ENCODE measurements at places on chromosomes 2 and 18.

- DNase-seq, result no peak
Observed at GRCh38 chr2:216302981-216303676, 69.2 kb downstream of the MARCHF4 start.

GRCh38 chr2:12619975-12620374 lies 96.8 kb upstream of the TRIB2 start:
- no peak for DNase-seq

DNA sequence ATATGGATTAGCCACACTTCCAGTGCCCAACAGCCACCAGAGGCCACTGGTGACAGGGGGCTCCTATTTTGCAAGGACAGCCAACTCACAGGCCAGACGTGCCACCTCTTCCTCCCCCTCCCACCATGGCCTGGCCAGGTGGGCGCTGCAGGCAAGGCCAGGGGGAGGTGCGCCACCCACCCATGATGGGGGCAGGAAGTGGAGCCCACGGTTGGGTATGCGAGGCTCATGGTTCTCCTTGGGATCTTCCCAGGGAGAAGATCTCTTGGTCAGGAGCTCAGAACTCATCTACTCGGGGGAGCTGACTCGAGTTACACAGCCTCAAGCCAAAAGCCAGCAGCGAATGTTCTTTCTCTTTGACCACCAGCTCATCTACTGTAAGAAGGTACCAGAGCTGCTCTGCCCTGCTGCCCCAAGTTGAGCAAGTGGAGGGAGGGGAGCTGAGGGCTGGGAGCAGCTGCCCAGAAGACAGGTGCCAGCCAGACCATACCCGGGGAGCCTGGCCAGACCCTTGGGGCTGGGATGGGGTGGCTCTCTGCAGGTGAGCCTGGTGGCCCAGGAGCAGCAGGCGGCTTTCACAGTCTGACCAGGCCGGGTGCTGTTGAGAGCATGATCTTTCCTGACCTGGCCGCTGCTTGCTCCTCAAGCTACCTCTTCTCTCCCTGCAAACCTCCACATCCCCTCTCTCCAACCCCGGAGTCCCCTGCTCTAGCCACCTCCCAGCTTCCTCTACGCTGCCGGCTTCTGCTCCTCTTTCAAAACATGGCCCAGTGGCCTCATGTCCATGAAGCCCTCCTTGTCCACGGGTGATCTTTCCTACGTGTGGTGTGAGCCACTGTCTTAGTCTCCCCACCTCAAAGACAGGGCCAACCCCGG lies 49.8 kb downstream of the FAM168B start:
- DNase-seq, result no peak

GRCh38 chr18:67408240-67408639 lies 108.3 kb downstream of the DSEL start:
- no peak for DNase-seq

DNA sequence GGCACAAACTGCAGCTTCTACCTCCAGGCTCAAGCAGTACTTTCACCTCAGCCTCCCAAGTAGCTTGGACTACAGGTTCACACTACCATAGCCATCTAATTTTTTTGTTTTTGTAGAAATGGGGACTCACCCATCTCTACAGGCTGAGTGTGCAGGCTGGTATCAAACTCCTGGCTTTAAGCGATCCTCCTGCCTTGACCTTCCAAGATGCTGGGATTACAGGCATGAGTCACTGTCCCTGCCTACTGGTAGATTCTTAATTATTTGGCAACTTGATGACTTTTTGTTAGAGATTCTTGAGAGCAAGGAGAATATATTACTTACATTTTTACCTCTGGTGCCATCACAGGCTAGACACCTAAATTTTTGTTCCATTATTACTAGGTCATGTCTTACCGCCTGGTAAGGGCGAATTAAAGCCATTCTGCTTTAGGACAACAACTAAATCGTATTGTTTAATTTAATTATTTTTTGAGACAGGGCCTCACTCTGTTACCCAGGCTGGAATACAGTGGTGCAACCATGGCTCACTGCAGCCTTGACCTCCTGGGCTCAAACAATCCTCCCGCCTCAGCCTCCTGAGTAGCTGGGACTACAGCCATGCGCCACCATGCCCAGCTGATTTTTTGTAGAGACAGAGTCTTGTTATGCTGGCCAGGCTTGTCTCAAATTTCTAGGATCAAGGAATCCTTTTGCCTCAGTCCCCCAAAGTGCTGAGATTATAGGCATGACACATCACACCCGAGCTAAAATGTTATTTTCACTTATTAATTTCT lies 15.7 kb downstream of the DYNC1I2 start:
- DNase-seq, result no peak

GRCh38 chr2:135245071-135245470 lies 193.0 kb downstream of the RAB3GAP1 start:
- DNase-seq, result no peak

DNA sequence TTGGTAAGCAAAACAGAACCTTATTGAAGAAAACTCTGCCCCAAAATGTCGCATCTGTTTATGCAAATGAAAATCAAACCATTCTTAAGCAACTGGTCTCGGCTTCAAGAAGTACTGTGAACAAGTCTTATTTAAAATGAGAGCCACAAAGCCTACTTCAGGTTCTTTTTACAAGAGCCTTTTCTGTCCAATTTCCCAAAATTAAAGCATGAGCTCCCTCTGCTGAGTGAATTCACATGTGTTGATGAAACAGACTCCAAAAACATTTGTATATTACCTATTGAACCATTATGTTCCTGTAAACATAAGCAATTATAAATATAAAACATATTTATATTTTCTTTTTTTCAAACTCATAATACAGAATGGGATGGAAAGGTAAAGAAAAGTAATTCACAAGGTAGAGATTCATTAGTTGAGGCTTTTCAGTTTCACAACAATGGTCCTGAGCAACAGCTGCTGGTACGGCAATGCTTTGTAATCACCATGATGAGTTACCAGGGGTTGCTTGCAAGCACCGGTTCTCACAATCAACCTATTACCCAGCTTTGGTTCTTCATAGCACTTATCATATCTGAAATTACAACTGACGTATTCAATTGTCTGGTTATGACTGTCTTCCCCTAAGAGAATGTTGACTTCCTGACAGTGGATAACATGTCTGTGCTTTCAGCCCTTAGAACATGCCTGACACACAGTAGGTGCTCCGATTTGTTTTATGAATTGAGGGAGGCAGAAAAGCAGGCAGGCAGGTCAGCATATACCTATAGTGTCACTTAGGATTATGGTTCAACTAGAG lies 108.4 kb upstream of the BZW1 start:
- DNase-seq, result no peak

DNA sequence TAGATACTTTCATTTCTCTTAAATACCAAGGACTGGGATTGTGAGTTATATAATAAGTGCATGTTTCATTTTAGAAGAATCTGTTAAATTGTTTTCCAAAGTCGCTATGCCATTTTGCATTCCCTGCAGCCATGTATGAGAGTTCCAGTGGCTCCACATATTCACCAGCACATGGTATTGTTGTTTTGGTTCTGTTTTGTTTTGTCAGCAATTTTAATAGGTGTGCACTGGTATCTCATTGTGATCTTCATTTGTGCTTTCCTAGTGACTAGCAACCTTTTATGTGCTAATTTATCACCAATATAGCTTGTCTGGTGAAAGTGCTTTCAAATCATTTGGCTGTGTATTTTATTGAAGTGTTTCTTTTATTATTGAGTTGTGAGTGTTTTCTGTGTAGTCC lies 278.9 kb downstream of the ZNF516 start:
- DNase-seq, result no peak

GRCh38 chr2:219167997-219168396 lies 1.8 kb downstream of the SLC23A3 start:
- no peak for DNase-seq

GRCh38 chr2:146251328-146251727 lies 1593.5 kb upstream of the ACVR2A start:
- no peak for DNase-seq

- no peak for DNase-seq
Observed at GRCh38 chr18:24112874-24113615, 25.8 kb upstream of the CABYR start.

- no peak for DNase-seq
Observed at GRCh38 chr2:202519453-202519852, 115.3 kb upstream of the FAM117B start.

- no peak for DNase-seq
Observed at GRCh38 chr2:235660484-235661082, 166.7 kb downstream of the AGAP1 start.

GRCh38 chr18:58267493-58267892 lies 223.5 kb downstream of the NEDD4L start:
- no peak for DNase-seq

GRCh38 chr2:44731505-44731904 lies 210.0 kb upstream of the SIX3 start:
- DNase-seq, result no peak

- no peak for DNase-seq
Observed at GRCh38 chr2:201622306-201622970, 20.9 kb downstream of the TMEM237 start.

DNA sequence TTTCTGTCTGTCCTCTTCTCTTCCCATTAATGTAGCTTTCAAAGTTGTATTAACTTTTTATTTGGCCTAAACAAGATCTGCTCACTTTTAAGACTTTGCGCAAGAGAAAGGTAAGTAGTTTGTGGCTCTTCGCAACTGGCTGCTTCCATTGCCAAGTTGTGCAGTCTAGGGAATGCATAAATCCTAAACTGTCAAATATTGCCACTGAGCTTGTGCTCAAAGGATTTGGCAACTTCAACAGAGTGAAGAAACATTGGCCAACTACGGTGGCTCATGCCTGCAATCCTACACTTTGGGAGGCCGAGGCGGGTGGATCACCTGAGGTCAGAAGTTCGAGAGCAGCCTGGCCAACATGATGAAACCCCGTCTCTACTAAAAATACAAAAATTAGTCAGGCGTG lies 826.4 kb downstream of the EPHA4 start:
- no peak for DNase-seq

DNA sequence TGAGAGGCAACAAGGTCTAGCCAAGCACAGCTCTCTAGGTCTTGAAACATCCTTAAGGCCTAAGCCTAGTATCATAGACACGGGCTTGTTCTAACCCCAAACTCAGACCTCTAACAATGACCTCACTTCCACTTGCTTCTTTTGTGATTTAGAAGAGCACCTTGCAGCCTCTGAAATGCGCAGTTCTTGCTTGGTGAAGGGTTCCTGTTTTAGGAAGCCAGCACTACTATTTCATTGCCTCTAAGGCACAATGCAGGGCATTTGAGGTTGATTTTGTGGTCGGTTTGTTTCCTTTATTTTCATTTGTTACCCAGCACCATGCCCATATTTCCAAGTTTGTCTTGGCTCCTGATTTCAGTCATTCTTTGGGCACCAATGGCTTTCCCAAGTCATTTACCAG lies 117.0 kb upstream of the CYP1B1 start:
- no peak for DNase-seq

DNA sequence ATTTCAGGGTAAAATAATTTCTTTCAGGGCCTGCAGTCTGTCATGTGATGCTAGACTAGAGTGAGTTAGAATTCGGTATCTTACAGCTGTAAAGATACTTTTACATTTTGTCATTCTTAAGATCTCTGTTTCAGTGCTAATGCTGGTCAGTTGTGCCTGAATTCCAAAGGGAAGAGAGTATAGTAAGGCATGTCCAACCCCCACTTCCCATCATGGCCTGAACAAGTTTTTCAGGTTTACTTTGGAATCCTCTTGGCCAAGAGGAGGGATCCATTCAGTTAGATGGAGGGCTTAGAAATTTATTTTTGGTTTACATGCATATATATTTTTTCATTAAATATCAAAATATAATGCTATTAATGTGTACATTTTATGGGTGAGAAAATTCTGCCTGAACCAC lies 596.6 kb downstream of the XIRP2 start:
- no peak for DNase-seq

- no peak for DNase-seq
Observed at GRCh38 chr2:80473796-80474195, 169.2 kb upstream of the LRRTM1 start.

- no peak for DNase-seq
Observed at GRCh38 chr2:210768329-210768910, 212.0 kb downstream of the CPS1 start.

GRCh38 chr2:98509542-98510321 lies 65.1 kb downstream of the INPP4A start:
- no peak for DNase-seq

- DNase-seq, result no peak
Observed at GRCh38 chr2:143717053-143717452, 587.8 kb downstream of the ARHGAP15 start.

- no peak for DNase-seq
Observed at GRCh38 chr2:33322612-33323011, 153.8 kb upstream of the RASGRP3 start.

DNA sequence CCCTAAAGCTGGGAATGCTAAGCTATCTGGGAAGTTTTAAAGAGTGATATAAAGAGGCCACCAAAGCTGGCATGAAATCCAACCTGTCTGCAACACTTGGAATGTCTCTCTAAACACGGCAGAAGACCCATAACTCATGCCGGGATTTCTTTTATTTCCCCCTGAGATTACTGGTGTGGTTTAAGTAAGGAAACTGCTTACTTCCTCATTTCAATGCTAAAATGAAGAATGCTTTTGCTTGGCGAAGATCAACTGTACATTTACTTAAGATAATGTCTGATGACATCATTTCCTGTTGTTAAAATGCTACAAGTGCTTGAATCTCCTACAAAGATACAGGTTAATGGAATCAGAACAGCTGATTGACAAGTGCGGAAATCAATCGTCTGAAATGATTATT lies 353.8 kb upstream of the SALL3 start:
- no peak for DNase-seq

DNA sequence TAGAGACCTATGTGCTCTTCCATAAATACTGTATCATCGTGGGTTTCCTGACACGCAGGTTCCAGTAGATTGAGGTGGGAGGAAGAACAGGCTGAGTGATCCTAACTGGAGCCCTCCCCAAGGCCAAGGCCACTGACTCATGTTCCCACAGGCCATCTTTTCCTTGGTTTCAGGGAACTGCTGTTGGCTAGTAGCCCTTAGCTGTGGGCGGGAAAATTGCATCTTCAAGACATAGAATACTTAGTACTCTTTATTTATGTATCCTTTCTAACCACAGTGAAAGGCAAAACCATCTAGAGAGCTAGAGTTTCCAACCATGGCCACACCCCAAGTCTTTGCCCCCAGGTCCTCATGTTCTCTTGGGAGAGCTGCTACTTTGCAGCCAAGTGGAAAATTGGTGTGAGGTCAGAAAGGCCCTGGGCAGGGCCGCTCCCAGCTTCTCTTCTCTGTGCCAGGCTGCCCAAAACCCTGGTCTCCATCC lies 55.9 kb downstream of the COPS8 start:
- DNase-seq, result no peak

DNA sequence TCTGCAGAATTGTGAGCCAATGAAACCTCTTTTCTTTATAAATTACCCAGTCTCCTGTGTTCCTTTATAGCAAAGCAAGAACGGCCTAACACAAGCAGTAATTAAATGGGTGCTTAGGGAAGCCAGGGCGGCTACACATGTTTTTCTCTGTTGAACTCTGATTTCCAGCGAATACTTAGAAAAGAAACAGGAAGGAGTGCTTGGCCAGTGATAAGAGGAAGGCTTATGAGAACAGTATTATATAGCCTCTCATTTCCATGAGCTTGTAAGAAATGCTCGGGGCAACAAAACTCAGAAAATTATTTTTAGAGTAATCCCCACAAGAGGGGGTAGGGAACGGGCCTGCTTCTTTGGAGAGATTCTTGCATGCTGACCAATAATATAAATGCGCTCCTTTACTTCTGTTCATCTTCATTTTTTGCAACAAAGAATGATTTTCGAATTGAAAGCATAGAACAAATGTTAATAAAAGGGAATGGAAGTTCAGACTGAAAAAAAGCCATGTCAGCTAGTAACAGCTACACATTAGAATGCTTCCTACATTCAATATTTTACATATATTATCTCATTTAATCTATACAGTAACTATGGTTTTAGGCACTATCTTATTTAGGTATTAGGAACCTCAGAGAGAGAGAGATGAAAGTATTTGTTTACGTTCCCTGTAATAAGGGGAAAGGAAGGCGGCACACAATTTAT lies 49.7 kb upstream of the CCDC85A start:
- no peak for DNase-seq

GRCh38 chr18:62144338-62144737 lies 42.5 kb downstream of the PIGN start:
- DNase-seq, result no peak
